Tibial artery (tissue), 4 donors: ENCODE measurements at places on chromosomes 12 and 14.

DNA sequence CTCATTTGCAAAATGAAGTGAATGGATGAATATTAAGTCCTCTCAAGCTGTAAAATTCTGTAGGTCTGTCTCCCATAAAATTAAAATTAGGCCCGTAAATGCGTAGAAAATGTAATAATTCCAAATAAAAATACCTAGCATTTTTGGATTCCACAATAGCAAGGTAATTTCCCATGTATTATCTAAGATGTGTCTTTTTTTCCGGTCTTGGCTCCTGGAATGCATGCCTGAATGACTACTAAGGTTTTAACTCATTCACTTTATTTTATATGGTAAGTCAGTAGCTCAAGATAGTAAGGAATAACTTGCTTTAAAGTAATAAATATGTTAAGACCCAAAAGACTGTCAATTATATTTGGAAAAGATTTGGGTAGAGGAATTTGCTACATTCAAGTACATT is 11.1 kb downstream of the TXNRD1 start:
- no peak for DNase-seq

DNA sequence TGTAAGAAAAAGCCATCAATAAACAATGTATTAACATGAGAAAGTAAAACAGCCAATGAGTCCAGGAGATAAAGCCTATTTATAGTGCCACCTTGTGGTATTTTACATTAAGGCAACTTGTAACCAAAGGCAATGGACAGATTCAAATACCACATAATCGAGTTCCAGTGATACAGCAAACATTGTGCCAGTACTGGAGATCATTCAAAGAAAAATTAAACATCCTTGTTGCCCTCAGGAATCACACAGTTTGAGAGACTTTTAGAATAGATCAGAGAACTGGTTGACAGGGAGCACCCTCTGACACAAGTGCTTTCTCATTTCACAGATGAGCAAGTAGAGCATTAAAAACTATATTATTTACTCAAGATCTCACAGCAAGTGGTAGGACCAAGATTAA is 98.1 kb downstream of the DDHD1 start:
- DNase-seq: no peak

- DNase-seq: no peak
These were observed 73.0 kb downstream of the IQSEC3 start for GRCh38 chr12:139585-139984.

- DNase-seq: no peak
These were observed 84.4 kb downstream of the SLC24A4 start for GRCh38 chr14:92407410-92407809.
